H1 (cell line): ENCODE measurements at places on chromosomes 13 and 19. TPM values are rescaled to one million over a fixed set of nuclear protein-coding genes. Genes with fewer than 3 reads are reported as not detected.

The RAB3A gene
- 13.6 and 18.6 TPM in 2 replicates for polyA plus RNA-seq

The CLDN10 gene
- polyA plus RNA-seq = 30.2 and 43.6 TPM in 2 replicates

The ADGRE1 gene
- polyA plus RNA-seq = not detected in 2 replicates

The ELSPBP1 gene
- polyA plus RNA-seq = not detected in 2 replicates

The PINLYP gene
- 27.1 and 31.3 TPM in 2 replicates for polyA plus RNA-seq

The SELENOV gene
- polyA plus RNA-seq = 10.7 and 21.8 TPM in 2 replicates

The SIGLEC5 gene
- polyA plus RNA-seq = not detected in 2 replicates

The LILRB4 gene
- not detected in 2 replicates for polyA plus RNA-seq

The GZMM gene
- polyA plus RNA-seq = 0.09 and 0.19 TPM in 2 replicates

The ZNF284 gene
- polyA plus RNA-seq = 0.77 and 1.1 TPM in 2 replicates

The PDCD5 gene
- polyA plus RNA-seq = 33.0 and 43.2 TPM in 2 replicates

The CRLF1 gene
- polyA plus RNA-seq = 7.2 and 19.2 TPM in 2 replicates

The CEACAM21 gene
- polyA plus RNA-seq = 0.06 TPM in 1 of 2 replicates, not detected in the other

GRCh38 chr13:49524740-49525501 is 29.2 kb downstream of the PHF11 start:
- no peak for DNase-seq

DNA sequence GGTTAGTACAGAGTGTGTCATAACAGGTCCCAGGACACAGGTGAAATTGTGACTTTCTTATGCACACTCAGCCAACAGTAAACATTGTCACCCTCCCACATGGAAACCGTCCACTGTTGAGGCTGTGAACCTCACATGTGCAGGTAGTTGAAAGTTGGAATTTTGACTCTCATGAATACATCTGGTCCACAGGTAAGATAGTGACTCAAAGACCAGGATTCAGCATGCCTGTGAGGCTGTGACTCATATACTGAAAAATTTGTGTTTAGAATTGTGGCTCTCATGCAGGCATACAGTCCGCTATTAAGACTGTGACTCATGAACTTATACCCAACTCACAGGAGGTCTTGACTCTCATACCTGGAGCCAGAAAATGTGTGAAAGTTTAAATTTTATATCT is 67.8 kb downstream of the ZNF728 start:
- no peak for DNase-seq

- no peak for DNase-seq
Observed at GRCh38 chr19:35555301-35556005, 8.0 kb downstream of the ATP4A start.

GRCh38 chr13:34201050-34201913 is 383.3 kb downstream of the RFC3 start:
- DNase-seq = no peak

- DNase-seq = no peak
Observed at GRCh38 chr13:32791545-32792172, 205.4 kb downstream of the PDS5B start.

DNA sequence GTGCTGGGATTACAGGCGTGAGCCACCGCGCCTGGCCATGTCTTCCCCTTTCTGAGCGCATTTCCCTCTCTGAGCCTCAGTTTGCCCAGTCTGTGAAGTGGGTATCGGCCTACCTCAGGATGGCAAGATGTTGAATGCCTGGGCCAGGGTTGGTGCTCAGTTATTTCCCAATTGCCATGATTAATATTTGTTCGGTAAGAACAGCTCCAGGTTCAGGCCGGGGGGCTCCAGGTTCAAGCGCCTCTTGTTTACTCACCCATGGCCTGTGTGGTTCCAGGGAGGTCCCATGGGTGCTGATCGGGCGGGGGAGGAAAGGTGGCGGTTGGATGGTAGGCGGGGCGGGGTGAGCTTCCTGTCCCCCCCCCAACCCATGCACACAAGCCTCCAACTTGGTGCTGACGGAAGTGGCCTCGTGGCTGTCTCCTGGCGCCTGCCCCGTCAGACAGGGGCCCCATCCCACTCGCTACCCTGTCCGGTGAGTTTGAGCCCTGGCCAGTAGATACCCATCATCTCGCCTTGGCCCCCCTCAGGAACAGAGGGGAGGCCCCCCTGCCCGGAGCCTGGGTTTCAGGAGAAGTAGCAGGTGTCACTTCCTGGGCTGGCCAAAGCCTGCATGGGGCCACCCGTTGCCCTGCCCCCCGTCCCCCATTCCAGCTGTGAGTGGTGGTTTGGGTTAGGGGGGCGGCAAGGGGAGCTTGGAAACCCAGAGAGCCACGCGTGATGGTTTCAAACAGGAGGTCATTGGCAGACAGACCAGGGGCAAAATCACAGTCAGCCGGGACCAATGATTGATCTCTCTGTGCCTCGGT is at the start of gene FCHO1:
TSS of gene FCHO1 (plus strand) at position 375 of the 809 bp plus-strand sequence. CDS start 3,688 bp downstream, outside the sequence.
- DNase-seq = no peak

GRCh38 chr19:53506728-53507127 is 31.2 kb upstream of the ZNF331 start:
- no peak for DNase-seq

DNA sequence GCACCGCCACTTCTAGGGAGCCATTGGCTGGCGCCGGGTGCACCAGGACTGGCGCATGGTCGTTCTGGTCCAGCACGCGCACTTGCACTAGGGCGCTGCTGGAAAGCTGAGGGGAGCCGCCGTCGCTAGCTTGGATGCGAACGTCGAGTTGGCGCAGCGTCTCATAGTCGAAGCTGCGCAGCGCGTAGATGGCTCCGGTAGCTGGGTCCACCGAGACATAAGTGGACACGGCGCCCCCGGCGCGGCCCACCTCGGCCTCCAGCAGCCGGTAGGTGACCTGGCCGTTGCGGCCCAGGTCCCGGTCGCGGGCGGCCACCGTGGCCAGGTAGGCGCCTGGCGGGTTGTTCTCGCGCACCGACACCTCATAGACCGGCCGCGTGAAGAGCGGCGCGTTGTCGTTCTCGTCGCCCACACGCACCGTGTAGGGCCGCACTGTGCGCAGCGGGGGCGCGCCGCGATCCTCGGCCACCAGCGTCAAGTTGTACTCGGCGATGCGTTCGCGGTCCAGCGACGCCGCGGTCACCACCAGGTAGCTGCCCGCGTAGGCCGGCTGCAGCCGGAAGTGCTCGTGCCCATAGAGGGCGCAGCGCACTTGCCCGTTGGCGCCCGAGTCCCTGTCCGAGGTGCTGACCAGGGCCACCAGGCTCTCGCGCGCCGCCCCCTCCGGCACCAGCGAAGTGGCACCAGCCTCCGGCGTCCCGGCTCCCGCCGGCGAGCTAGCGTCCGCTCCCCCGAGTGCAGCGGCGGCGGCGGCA is 1.7 kb downstream of the PCDH8 start:
- peak; percentile 96 for DNase-seq

DNA sequence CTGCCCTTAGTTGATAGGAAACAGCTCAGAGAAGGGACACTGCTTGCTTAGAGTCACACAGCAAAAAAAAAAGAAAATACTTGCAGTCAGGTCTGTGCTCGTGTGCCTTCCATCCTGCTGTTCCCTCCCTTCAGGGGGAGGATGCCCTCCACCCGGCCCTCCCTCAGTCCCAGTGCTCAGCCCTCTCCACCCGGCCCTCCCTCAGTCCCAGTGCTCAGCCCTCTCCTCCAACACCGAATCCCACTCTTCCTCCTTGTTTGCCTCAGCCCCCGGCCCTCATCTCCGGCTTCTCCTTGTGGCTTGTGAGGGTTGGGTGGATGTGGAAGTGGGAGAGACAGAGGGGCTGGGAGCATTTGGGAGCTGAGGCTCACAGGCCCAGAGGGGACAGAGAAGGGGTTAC is 5.8 kb downstream of the TFPT start:
- no peak for DNase-seq

DNA sequence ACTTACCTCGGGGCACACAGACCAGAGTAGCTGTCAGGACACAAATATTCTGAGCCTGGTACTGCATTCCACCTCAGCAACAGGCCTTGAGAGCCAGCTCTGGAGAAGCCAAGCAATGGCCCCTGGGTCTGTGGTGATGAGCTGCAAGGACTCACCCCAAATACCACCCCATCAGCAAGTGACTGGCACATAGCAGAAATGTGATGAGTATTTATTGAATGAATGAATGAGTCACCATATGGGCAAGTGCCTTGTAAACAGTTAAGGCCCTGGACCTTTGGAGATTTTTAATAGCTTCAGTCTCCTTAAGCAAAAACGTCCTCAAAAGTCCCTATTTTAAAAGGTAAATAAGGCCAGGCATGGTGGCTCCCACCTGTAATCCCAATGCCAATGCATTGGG is 18.2 kb downstream of the GSX1 start:
- no peak for DNase-seq

DNA sequence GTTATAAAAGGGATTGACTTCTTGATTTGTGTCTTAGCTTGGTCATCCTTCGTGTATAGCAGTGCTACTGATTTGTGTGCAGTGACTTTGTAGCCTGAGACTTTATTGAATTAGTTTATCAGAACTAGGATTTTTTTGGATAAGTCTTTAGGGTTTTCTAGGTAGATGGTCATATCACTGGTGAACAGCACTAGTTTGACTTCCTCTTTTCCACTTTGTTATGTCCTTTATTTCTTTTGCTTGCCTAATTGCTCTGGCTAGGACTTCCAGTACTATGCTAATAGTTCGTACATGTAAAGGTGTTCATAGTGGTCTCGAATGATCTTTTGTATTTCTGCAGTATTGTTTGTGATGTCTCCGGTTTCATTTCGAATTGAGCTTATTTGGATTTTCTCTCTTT is 145.4 kb downstream of the DNAJC3 start:
- no peak for DNase-seq

DNA sequence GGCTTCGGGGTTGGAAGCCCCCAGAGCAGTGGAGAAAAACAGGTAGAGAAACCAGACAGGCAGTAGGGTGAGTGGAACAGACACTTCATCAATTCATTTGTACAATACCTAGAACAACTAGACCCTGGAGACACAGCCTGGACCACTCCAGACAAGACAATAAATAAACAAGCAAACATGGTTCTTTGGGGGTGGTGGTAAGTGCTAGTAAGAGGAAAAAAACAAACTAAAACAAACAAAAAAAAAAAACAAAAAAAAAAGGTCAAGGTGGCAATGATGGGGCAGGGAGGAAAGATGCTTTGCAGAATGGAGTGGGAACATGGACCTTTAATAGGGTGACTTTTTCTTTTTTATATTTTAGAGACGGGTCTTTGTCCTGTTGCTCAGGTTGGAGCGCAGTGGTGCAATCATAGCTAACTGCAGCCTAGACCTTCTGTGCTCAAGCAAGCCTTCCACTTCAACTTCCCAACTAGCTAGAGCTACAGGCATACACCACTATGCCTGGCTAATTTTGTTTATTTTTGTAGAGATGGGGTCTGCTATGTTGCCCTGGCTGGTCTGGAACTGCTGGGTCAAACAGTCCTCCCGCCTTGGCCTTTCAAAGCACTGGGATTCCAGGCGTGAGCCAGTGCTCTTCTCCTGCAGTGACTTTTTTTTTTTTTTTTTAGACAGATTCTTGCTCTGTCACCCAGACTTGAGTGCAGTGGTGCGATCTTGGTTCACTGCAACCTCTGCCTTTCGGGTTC is 3.1 kb downstream of the JUNB start:
- no peak for DNase-seq

DNA sequence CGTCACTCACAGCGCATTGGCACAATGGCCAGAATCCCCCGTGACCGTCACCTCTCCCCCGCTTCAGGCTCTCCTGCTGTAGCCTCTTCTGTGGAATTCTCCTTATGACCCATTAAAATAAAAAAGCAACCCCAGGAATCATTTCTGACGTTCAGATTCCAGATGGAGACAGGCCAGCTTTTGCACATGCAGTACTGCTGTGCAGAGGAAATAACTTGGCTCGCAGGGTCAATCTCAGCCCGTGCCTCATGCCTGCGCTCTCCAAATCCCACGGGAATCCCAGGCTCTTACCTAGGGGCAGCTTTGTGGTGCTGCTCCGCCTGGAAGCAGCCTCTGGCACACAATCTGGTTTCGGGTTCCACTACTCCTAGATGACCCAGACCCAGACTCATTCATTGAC is 32.7 kb upstream of the SOX1 start:
- no peak for DNase-seq

DNA sequence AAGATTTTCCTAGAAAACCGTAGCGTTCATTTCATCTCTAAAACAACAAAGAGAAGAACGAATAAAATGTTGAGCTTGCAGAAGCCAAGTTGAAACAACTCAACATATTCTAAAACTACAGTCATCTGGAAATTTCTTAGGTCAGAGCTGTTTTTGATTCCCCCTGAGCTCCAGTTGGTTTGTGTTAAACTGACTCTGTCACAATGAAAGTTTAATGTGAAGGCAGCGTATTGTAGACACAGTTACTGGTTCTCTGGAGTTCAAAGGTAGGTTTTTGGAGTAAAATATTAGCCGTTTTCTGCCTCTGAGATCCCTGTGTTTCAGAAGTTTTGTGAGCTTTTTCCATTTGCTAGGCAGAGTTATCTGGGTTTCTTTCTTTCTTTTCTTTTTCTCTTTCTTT is 2.2 kb downstream of the ARHGEF7 start:
- DNase-seq = no peak

DNA sequence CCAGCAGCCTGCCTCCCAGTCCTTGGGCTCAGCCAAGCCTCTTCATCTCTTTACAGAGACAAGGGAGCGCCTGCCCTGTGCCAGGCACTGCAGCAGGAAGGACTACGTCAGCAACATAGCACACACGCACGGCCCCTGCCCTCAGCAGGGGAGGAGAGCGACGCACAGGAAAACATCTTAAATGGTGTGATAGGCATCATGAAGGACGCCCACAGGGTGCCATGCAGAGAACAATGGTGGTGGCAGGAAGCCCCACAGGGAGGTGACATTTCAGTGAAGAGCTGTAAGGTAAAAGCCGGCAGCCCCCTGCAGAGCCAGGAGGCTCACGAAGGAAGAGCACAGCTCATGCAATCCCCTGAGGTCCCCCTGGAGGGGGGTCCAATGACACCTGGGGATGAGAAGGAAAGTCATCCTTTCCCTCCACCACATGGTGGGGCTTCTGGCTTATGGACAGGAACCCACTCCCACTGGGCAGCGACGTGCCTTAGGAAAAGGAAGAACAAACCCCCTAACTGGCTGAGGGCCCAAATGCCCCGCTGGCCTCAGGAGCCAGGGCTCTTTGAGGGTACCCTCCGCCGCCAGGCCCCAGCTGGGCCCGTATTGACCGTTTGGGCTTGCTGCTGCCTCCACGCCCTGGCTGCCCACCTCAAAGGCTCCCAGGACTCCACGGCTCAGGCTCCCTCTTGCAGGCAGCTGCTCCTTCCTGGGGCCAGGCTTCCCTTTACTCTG is 37.3 kb upstream of the C13orf42 start:
- peak; percentile 82 for DNase-seq

DNA sequence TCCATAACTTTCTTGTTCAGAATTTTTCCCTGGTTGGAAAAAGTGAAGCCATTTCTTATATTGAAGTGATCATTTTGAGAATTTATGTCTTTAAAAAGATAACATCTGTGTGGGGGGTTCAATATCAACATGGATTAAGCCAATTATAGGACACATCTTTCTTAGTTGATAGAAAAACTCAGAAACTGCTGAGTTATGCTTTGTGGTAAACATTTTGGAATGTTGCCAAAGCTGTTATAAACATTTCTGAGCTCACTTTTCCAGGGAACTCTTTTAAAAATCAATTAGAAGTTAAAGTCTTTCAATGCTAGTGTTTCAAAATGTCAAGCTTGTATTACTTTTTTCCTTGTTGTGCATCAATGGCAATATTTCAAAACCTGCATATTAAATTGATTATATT is 248.8 kb downstream of the DACH1 start:
- DNase-seq = no peak

GRCh38 chr13:77515785-77516184 is 19.7 kb upstream of the SCEL start:
- DNase-seq = no peak
